ENCODE measurements at places on chromosomes 12 and 14.

DNA sequence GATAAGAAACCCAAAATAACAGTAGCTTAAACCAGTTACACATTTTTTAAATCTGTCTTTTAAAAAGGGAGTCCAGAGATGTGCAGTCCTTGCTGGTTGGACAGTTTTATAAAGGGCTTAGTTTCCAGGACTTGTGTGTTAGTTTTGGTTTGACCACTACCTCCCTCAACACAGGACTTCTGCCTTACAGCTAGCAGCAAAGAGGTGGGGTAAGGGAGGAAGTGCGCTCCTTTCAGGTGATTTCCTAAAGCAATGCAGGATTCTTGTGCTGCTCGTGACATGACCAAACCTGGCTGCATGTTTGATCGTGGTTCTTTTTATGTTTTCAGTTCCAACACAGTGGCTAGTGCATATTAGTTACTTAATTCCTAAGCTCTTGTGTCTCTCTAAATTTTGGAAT, 266.2 kb downstream of the TMTC2 start:
- DNase-seq, result no peak

DNA sequence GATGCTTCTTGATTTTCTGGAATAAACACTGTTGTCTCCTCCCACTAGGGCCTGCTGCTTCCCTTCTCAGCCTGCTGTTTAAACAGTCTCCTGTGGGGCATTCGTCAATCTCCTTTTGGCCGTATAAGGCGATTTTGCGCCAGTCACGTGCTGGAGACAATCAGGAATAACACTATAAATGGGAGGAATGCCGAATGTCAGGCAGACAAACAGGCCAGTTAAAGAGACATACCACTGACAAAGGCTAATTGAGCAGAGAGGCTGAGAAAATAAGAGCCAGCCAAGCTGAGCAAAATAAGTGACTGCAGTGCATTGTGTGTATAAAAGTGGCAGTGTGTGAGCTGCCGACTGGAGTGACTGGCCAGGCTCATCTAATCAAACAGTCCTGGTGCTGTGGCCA, 23.3 kb downstream of the DMAC2L start:
- DNase-seq, result peak; percentile 82

GRCh38 chr14:23604148-23604547, 25.6 kb upstream of the JPH4 start:
- no peak for DNase-seq

DNA sequence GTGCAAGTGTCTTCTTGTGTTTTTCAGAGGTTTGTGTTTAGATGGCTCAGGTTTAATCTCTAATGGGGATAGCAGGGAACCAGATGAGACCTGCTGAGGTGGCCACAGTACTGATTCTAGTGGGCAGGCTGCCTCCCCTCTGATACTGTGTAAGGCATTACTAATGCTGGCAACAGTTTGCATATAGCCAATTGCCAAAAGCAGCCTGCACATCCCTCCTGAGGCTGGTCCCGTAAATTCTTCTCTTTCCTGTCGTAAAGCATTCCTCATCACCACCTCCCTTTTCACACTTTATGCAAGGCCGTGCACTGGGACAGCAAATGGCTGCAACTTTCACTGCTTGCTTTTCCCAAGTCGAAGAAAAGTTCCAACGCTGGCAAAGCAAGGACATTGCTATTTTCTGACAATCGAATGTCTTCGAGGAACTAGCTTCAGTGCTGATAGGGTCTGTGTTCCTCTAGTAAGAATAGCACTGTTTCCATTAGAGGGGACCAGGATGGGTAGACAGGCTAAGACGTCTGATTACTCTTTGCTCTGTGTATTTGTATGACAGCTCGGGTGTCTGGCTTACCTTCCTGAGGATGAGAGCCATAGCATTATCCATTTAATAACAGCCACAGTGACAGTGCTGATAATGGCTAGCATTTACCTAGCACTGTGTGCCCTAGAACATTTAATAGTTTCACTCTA, 178.2 kb upstream of the HIF1A start:
- DNase-seq, result peak; percentile 63

- peak; percentile 2 for DNase-seq
Measured at GRCh38 chr12:14514154-14514842, 53.4 kb downstream of the PLBD1 start.

DNA sequence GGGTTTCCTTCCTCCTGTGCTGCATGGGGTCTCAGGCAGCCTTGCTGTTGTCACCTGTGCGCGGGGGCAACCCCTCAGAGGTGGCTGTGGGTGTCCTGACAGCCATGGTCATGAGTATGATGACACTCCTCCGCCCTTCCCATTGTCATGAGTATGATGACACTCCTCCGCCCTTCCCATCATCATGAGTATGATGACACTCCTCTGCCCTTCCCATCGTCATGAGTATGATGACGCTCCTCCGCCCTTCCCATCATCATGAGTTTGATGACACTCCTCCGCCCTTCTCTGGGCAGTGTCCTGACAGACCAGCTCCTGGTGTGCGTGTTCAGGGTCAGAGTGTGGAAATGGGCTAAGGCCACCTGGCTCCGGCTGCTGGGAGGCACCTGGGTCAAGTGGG, 40.0 kb downstream of the FBRSL1 start:
- DNase-seq, result no peak

DNA sequence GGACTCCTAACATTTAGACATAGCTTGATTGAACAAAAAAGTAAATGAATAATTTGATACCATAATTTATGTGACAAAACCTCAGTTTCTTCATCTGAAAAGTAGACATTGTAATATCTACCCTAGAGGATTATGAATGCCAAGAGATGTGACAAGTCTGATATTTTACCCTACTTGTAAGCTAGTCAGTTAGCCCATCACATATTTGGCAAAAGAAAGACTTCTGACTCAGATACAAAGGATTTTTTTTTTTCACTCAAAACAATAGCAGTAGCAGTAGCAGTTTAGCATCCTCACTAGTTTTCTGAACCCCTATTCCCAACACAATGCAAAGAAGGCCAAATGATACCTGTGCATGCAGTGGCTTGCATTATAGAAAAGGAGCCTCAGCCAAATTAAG, 377.3 kb upstream of the E2F7 start:
- peak; percentile 39 for DNase-seq

DNA sequence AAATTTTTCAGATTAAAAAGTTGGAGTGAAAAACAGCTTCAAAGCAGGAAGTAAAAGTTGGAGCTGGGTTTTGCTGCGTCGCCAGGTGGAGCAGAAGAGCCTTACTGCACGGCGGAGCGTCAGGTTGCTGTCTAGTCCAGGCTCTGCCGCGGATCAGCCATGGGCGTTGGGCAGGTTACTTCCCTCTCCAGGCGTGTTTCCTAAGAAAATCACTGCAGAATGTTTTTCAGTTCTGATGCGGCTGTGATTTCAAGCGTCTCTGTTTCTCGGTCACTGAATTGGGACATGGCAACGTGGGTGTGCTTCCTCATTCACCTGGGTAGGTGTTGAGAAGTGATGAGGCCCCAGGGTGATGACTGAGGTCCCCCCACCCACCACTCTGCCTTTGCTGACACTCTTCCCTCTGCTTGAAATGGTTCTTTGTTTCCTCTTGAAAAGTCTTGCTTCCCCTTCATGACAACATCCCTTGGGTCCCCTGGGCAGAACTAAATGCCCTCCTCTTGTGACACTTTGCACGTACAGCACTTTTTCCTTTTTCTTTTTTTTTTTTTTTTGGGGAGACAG, 7.6 kb downstream of the EVL start:
- no peak for DNase-seq

DNA sequence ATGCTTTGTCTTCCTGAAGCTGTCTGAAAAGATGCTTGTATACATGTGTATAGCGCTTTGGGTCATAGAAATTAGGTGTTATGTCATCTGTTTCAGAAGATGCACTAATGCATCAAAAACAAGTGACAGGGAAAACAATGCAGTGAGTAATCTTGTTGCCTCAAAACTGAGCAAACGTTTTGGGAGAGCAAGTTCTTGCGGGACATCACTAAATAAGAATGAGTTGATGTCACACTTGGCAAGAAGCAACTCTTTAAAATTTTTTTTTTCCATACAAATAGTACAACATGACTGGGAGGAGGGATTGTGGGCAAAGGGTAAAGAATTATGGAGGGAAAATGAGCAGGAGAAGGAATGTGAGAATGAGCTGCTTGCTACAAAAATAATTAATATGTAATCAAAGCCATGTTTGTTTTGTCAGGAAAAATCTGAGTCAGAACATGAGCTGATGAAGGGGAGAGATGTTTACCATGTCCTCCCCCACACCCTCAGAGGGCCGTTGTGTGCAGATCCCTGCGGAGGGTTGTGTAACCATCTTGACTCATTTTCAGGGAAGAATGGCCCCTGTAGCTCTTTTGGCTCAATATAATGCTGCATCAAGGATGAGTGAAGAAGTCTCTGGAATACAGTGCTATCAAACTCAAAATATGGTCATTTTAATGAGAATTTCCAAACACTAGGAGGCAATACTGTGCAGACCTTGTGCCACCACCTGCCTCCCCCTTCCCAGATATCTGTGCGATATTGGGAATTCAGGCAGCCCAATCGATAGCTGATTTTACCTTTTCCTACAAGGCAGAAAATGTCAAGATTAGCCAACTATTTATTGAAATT, 41.4 kb downstream of the BORCS5 start:
- DNase-seq, result peak; percentile 95

GRCh38 chr12:52436000-52436827, 2.0 kb upstream of the KRT75 start:
- peak; percentile 52 for DNase-seq

DNA sequence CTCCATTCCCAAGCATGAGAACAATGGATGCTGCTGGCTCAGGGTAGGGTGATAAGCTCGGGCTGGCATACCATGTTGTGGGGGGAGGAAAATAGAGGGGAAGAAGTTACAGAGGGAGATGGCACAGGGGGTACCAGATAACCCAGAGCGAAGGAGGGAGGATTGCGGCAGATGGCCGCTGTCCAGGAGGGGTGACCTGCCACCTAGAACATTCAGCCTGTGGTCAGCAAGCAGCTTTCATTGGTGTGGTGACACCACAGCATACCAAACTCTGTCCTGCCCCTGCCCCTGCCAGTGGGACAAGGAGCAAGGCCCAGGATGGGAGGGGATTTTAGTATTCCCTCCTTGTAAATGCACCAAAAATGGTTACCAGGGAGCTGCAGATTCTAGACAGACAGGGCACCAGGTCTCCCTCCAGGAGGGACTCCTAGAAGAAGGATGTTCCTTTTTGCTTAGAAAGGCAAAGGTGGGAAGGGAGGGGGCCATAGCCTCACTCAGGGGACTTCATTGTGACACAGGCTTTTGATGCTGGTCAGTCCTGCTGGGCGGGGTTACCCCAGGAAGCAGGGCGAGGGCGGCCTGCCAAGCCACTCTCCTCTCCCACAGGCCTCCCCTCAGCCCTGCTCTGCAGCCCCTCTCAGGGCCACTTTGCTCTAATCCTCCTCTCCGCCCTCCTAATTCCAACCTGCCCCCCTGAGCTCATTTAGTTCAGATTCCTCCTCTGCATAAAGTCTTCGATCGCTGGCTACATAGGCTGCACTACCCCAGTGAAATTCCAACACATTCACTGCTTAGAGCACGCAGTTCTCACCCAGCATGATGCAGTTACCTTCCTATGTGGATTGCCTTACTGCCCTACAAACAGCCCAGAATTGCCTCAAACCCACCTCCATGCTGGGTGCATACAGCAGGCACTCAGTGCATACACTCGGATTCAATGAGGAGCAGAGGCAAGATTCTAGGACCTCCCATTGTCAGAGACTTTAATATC, 36.0 kb upstream of the PLEKHG6 start:
- DNase-seq, result no peak

- DNase-seq, result no peak
Measured at GRCh38 chr14:77240336-77240915, 30.6 kb downstream of the NGB start.

- DNase-seq, result no peak
Measured at GRCh38 chr12:49887536-49888401, 15.9 kb downstream of the FAIM2 start.

DNA sequence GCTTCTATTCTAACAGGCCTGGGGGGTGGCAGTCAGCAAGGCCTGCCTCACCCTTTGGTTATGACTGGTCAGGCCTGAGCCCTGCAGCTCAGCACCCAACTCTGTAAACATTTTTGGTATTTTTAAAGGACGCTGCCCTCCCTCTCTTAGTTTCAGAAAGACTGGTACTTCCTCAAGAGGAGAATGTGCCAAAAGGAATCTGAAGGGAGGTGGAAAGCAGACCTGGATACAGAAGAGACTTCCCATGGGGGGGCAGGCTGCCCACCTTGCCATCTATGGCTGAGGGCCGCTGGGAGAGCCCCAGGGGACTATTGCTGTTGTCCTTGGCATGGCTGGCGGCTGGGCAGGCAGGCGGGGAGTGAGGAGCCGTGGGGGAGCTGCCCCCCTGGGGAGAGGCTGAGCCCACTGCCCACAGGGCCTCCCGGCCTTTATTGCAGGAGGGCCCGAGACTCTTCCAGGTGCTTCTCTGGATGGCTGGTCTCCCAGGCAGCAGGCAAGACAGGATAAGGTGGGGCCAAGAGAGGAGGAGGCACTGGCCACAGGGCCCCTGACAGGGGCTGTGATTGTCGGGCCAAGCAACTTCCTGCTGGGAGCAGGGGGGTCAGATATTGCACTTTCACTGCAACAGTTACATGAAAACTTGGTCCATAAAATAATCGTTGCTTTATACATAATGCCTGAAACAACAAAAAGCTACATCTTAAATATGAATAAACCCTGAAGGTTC, 3.5 kb downstream of the ARL6IP4 start:
- DNase-seq, result no peak

- peak; percentile 48 for DNase-seq
Measured at GRCh38 chr12:53739214-53740129, 12.2 kb upstream of the CALCOCO1 start.

DNA sequence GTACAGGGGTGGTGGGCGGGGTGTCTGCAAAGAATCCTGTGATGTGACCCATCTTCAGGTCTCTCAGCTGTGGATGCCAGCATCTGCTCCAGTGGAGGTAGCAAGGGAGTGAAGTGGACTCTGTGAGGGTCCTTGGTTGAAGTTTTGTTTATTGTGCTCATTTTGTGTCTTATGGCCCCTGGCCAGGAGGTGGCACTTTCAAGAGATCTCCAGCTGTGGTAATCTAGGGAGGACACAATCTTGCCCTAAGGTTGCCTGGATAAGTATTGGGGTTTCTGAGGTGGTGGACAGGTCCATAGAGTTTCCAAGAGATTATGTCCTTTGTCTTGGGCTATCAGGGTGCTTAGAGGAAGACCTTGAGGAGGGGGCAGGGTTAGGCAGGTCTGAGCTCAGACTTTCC, 260.7 kb downstream of the CCDC59 start:
- no peak for DNase-seq

GRCh38 chr14:36662258-36662542, 540 bp downstream of the PAX9 start:
- DNase-seq, result no peak

- DNase-seq, result peak; percentile 71
Measured at GRCh38 chr12:11906286-11906935, 164.3 kb upstream of the BCL2L14 start.

GRCh38 chr14:37420622-37421021, 174.4 kb downstream of the FOXA1 start:
- no peak for DNase-seq

GRCh38 chr12:113271853-113272561, 50.7 kb downstream of the TPCN1 start:
- DNase-seq, result peak; percentile 77

GRCh38 chr14:56129933-56130332, 11.7 kb downstream of the PELI2 start:
- peak; percentile 13 for DNase-seq

GRCh38 chr12:46364777-46365580, 7.6 kb downstream of the SLC38A2 start:
- DNase-seq, result peak; percentile 74

- no peak for DNase-seq
Measured at GRCh38 chr12:80356097-80356496, 87.9 kb upstream of the PTPRQ start.

Data from fibroblast of skin of abdomen (primary cell).